NCI-H524 treated with DMSO at 0.1 percent for 48 hours (cell line): ENCODE measurements at places on chromosomes 2 and 18.

GRCh38 chr2:156675896-156676295 lies 239.7 kb downstream of the GPD2 start:
- DNase-seq, result no peak

DNA sequence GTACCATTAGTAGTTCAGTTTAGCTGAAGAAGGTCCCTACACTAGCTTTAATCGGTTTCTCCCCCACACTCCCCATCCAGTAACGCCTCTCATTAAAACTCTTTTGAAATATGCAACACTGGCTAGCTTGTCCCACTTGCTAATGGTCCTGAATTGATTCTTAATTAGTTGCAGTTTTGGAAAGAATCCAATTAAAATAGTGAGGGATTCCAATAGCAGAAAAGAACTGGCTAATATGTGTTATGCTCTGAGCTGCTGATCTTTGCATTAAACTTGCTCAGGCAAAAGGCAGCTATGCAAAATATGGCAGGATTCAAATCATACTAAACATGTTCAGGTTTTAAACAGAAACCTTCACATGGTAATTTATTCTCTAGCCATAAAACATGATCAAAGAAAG lies 252.5 kb upstream of the HNRNPA3 start:
- DNase-seq, result no peak

- no peak for DNase-seq
Observed at GRCh38 chr2:73283545-73284295, 558 bp downstream of the FBXO41 start.

- peak; percentile 57 for DNase-seq
Observed at GRCh38 chr18:45518311-45519155, 96.7 kb upstream of the SLC14A2 start.

- no peak for DNase-seq
Observed at GRCh38 chr2:167191588-167191987, 303.3 kb downstream of the XIRP2 start.

DNA sequence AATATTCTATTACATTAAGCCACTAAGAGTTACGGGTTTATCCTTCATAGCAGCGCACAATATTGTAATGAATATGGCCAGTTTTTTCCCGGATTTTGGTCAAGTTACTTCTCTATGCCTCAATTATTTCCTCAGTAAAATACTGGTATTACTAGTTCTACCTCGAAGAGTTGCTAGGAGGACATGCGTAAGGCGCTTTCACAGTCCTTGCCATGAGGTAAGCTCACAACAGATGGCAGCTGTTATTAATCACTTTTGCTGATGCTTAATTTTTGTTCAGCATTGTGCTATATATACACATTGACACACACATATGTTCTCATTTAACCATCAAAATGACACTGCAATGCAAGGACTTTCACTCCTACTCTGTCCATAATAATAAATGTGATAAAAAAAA lies 101.5 kb downstream of the SCG2 start:
- peak; percentile 19 for DNase-seq

GRCh38 chr18:28412521-28412920 lies 235.6 kb upstream of the CDH2 start:
- no peak for DNase-seq

GRCh38 chr2:56008661-56009431 lies 85.3 kb upstream of the EFEMP1 start:
- DNase-seq, result peak; percentile 80

DNA sequence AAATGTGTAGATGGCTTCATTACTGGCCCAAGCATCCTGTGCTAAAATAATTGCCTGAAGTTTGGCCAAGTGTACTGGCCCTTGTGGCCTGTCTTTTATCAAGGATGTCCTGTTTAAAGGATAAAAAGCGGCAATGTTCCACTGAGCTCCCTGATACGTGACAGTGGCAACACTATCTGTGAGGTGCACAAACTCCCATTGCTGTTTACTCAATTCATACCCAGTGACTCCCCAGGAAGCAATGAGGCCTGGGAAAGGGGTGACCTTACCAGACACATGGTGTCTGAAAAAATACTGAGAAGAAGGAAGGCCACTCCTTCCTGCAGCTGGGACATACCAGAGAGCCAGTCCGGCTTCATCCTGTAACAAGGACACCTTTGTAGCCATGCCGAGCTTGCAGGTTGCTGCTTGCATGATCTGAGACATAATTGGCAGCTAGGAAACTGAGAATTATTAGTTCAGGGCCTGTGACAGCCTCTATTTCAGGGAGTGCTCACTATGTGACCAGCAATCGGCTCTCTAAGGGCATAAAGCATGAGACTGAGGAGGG lies 198.5 kb upstream of the LRATD1 start:
- DNase-seq, result no peak

DNA sequence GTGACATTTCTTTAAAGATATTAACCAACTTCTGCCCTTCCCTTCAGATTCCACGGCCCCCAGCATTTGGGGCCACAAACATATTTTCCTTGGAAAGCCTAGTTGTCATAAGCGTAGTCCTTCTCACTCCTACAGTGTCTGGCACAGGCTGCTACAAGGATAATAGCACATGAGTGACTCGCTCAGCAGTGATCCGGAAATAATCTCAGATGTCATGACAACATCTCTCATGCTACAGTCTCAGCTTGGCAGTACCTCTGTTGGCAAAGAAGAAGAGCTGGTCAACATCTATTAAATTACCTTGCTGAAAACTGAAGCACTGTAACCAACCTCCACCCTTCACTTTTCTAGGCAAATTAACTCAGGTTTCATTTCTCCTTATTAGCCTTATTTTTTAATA lies 351.7 kb downstream of the RAD51AP2 start:
- DNase-seq, result no peak

- DNase-seq, result no peak
Observed at GRCh38 chr18:13067124-13067523, 76.0 kb downstream of the CEP192 start.

- no peak for DNase-seq
Observed at GRCh38 chr2:144606466-144607095, 86.7 kb upstream of the ZEB2 start.

GRCh38 chr2:44964752-44965236 lies 23.3 kb downstream of the SIX3 start:
- DNase-seq, result peak; percentile 41

- DNase-seq, result no peak
Observed at GRCh38 chr2:159982270-159982669, 80.1 kb downstream of the PLA2R1 start.

DNA sequence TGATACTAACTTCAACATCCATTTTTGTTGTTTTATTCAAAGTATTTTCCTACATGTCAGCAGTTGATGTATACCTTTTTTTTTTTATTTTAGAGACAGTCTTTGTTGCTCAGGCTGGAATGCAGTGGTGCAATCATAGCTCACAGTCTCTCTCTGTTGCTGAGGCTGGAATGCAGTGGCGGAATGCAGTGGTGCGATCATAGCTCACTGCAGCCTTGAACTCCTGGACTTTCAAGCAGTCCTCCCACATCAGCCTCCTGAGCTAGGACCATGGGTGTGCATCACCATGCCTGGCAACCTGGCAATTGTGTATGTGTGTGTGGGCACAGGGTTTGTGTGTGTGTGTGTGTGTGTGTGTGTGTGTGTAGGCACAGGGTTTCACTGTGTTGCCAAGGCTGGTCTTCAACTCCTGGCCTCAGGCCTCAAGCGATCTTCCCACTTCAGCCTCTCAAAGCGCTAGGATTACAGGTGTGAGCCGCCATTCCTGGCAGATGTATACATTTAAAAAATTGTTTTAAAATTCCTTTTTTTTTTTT lies 24.8 kb downstream of the SANBR start:
- DNase-seq, result no peak

DNA sequence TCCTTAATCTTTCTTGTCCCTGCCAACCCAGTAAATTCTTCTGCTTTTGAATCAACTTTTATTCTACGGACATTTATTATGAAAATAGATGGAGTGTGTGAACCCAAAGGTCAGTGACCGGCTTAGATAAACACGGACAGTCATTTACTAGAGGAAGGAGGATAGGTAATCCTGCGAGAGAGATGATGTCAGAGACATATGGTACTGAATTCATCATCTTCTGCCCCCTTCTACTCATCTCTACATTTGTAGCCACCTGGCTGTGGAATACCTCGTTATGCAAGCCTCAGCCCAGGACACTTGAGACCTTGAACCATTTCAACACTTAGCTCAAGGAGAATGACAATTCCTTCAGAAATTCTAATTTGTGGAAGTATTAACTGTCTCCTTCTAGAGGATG lies 443.6 kb downstream of the TDRD15 start:
- no peak for DNase-seq

DNA sequence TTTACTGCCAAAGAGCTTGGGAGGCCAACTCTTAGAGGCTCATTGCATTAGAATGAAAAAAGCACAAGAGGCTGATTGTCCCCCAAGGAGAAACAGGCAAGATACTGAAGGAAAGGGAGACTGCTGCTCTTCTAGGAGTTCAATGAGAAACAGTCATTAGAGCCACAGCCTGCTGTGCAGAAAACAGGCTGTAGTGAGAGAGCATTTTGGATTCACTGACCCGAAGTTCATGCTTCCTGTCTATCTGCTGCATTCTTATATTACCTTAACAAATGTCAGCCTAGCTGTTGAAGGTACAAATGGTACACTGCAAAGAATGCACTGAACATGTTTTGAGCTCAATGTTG lies 423.3 kb downstream of the SETBP1 start:
- DNase-seq, result no peak
